ENCODE measurements at places on chromosomes 13 and 19.

DNA sequence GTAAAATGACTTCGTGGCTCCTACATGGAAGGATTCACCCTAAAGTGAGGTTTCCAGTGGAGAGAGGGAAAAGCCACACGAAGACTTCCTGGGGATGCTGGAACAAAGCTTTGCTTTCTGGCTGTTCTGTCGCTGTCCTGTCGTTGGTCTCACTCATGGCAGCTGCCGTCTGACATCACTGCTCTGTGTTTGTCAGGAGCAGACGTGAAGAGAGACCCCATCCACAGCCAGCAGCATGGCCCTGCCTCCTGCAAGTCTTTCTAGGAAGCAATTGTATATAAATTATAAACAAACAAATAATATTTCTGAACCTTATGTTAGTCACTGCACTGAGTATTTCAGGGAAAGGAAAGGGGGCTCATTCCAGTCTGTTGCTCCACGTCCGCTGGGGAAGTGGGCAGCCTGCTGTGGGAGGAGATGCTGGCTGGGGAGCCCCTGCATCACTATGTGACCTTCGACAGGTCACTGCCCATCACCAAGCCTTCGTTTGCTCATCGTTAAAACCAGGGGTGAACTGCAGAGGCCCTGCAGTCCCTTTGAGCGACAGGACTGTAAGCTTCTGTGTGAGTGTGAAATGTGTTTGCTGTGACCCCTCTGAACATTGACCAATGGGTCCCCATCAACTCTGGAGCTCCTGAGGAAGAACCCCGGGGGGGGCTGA, 151.0 kb downstream of the DCT start:
- DNase-seq = no peak

DNA sequence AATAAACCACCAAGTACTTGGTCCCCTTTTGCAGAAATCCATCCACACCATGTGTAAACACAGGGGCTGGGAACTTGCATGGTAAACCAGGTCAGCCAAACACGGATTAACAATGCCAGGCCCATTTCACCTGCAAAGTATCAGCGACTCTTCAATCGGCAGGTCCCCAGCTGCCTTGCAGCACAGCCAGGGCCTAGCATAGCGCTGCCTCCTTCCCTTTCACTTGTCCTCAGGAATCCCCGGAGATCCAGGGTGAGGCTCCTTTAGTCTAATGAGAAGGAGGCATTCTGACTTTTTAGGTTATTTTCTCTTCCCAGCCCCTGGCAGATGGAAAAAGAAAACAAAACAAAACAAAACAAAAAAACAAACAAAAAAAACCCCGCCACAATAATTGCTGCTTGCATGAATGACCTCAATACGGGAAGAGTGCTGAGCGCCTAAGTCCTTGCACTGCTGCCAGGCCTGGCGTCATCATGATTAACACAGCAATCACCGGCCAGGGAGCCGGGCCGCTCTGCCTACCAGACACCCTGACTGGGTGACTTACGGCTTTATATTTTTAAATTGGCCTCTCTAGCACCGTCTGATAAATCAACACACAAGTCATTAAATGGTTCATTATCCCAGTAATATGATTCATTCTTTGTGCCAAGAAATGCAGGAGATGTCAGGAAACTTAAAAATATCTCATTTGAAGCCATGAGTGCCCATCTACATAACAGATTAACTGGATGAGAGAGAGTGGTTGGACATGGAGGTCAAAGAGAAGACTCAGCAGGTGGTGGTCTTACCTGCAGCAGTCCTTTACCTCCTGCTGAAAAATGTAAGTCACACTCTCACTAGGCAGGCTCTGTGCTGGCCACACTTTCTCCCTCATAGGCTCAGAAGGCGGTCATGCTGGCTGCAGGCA, 692.7 kb downstream of the UQCRFS1 start:
- peak; percentile 6 for DNase-seq

DNA sequence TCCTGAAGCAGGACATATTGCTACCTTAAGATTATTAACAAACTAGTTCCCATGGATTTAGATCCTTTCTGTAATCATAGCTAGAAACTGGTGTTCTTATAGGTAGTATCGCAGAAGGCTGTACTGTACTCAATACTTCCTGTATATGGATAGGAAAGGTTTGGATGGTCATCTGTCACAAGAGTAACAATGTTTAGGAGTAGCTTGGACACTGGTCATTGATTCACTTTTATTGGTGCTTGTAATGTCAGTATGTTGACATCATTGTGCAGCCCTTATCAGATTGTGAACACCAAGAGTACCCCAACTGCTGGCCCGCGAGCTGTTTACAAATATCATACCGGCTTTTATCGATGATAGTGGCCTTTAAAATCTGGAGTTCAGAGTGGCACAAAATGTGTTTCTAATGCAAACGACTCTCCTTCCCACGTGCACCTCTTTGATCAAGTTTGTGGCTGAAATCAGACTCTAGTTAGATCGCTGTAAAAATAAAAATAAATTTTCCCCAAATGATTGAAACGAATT, 605 bp upstream of the CDK8 start:
- no peak for DNase-seq

GRCh38 chr13:103931885-103932284, 865.7 kb upstream of the SLC10A2 start:
- DNase-seq = no peak

- DNase-seq = peak; percentile 3
Observed at GRCh38 chr13:72403396-72404010, 323.9 kb downstream of the MZT1 start.

DNA sequence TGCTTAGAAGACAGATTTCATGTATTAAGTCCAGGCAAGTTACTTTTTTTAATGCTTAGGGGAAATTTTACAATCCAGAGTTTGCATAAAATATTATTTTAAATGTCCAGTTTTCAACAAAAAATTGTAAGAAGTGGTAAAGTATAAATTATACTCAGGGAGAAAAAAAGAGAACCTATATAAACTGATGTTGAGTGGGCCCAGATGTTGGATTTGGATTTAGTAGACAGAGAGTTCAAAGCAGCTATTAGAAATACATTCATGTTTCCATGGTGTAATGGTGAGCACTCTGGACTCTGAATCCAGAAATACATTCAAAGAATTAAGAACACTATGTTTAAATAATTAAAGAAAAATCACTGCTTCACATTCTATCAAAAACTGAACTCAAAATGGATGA, 349.9 kb upstream of the ZNF507 start:
- no peak for DNase-seq

DNA sequence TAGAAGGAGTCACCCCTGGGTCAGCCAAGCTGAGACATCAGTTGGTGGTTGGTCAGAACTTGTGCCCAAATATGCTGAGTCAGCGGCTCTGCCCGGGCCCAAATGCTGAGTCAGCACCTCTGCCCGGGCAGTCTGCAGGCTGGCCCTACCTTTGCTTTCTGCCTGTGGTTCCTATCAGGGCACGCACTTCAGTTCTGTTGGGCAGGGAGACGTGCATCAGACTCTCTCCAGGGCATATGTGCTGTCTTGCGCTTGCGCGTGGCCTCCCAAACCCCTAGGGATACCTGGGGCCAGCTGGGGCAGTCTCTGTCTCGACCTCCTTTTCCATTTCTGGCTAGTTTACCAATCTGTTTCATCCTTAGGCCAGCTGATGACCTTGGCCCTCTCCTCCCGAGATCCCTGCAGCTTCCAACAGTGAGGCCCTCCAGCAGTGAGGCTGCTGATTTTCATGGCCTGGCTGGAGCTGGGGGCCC, 24.4 kb upstream of the LDLR start:
- DNase-seq = no peak

GRCh38 chr13:23730251-23730650, 158.9 kb downstream of the MIPEP start:
- no peak for DNase-seq

DNA sequence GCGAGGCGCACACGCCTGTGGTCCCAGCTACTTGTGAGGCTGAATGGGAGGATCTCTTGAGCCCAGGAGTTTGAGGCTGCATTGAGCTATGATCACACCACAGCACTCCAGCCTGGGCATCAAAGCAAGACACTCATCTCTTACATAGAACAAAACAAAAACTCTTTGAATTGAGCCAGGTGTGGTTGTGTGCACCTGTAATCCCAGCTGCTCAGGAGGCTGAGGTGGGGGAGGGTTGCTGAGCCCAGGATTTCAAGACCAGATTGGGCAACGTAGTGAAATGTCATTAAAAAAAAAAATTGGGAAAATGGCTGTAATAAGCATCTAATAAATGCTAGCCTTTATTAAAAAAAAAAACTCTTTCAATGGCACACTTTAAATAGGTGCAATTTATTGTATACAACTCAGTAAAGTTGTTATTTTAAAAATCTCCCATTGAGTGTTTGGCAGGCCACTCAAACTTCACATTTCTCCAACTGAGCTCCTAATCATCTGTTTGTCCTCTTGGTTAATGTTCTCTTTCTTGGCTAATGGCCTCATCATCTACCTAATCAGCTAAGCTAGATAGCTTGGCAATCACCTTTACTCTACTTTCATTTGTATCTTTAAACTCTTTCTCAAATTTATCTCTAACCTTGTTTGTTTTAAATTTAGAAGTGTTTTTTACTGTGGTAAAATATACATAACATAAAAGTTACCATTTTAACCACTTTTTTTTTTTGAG, 28.1 kb upstream of the HMGB1 start:
- no peak for DNase-seq

DNA sequence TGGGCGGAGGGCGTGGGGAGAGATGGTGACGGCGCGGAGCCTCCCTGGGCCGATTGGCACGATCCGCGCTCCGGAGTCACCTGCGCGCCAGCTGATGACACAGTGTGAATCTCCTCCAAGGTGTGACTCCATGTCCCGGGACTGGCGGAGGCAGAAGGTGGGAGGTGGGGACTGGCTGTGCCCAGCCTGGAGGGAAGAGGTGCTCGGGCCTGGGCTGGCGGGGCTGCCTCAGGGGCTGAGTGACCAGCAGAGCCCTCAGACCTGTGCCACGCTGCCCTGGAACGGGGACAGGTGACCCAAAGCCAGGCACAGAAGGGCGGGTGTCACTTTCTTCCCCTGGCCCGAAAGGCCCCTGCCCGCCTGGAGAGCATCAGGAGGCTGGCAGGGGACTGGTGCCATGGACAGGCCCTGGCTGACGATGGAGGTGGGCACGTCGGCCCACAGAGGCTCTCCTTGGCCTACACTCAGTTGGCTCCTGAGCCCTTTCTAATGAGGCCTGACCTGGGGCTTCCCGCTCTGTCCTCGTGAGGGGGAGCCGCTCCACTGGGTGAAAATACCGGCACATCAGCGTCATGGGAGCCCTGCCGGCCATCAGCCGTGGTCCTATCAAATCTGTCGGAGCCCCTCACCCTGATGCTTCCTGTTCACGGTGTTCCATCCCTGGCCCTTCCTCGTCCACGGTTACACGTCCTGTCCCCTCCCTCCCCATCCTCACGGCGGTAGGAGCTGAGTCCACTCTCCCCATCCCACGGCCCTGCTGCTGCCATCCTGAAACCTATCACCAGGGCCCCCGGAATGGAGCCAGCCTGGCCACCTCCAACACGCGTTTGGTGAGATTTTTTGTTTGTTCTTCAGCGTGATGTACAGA, 75.6 kb downstream of the SPACA7 start:
- no peak for DNase-seq

DNA sequence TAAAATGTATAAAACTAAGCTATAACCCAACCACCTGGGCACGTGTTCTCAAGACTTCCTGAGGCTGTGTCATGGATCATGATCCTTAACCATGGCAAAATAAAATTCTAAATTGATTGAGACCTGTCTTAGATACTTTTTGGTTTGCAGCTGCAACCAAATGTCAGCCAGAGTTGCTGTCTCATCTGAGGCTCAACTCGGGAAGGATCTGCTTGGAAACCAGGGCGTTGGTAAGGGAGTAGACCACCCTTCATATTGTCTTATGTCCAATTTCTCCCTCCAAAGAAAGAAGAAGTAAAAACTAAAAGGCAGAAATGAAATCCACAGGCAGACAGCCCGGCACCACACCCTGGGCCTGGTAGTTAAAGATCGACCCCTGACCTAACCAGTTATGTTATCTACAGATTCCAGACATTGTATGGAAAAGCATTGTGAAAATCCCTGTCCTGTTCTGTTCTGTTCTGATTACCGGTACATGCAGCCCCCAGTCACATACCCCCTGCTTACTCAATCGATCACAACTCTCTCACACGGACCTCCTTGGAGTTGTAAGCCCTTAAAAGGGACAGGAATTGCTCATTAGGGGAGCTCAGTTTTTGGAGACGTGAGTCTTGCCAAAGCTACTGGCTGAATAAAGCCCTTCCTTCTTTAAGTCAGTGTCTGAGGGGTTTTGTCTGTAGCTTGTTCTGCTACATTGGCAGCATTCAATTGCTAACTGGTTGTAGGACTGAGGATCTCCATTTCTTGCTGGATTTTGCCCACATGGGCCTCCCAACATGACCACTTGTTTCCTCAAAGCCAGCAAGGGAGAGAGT, 22.9 kb upstream of the IGSF23 start:
- DNase-seq = no peak

GRCh38 chr19:38944981-38945506, 14.3 kb downstream of the MRPS12 start:
- no peak for DNase-seq

- DNase-seq = peak; percentile 61
Observed at GRCh38 chr19:45952686-45953505, 20.8 kb downstream of the NOVA2 start.

- DNase-seq = no peak
Observed at GRCh38 chr19:6213696-6214641, 65.8 kb downstream of the MLLT1 start.

DNA sequence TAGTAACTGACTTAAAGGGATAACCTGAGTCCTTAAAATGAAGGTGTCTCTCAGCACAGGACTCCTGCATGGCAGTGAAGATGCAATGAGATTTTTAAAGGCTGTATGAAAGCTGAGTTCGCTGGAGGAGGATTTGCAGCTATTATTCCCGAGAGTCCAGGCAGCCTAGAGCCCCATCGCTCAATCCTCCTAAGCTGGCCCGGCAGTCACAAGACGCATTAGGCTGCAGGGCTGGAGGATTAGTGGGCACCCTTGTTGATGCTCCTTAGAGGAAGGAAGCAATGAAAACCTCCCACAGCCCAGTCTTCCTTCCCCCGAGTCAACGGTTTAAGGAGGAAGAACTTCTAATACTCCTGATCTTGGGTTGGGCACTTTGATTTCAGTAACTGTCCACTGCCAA, 239.5 kb downstream of the EFNB2 start:
- no peak for DNase-seq

GRCh38 chr19:38528931-38529330, 88.8 kb downstream of the MAP4K1 start:
- no peak for DNase-seq

DNA sequence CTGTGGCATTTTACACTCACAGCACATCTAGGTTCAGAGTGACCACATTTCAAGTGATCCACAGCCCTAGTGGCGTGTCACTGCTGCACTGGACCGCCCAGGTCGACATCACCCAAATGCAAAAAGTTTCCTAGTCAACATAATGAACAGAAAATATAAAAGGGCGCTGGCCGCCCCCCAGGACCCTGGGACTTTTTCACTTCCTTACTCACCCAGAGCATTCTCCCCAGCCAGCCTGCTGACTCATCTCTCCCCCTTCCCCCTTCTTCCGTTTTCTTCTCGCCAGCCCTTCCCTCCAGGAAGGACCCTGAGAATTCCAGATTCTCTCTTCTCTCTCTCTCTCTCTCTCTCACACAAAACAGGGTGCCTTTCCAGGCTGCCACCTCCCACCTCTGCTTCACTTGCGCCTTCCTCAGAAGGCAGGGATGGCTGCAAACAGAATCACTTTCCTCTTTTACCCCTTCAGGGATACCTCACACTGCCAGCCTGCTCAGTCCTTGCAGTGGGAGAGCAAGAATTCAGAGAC, 21.0 kb upstream of the GRWD1 start:
- peak; percentile 78 for DNase-seq
